ENCODE measurements at places on chromosomes 16 and 17. TPM values are rescaled to one million over a fixed set of nuclear protein-coding genes. Genes with fewer than 3 reads are reported as not detected.

GRCh38 chr17:77435272-77436057 is 294.7 kb downstream of the SEC14L1 start:
- peak; percentile 68 for DNase-seq

- DNase-seq, result peak; percentile 85
Observed at GRCh38 chr17:14926526-14927122, 338.5 kb downstream of the PMP22 start.

DNA sequence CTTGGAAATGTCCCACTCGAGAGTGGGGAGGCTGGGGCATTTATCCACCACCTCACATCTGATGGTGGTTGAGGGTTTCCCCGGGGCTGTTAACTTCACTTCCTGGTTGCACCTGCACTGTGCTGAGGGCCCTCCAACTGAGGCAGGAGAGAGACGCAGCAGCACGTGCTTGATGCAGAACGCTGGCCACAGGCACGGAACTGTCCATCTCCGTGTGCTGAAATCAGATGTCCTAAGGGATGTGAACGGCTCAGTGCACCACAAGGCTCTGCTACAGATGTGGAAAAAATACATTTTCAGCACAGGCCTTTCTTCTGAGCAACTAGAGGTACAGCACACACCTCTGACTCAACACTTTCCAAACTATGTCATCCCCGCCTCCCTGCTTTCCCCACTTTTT is 114.8 kb upstream of the C16orf82 start:
- DNase-seq, result no peak

- DNase-seq, result peak; percentile 79
Observed at GRCh38 chr16:49491771-49492761, 118.5 kb downstream of the C16orf78 start.

DNA sequence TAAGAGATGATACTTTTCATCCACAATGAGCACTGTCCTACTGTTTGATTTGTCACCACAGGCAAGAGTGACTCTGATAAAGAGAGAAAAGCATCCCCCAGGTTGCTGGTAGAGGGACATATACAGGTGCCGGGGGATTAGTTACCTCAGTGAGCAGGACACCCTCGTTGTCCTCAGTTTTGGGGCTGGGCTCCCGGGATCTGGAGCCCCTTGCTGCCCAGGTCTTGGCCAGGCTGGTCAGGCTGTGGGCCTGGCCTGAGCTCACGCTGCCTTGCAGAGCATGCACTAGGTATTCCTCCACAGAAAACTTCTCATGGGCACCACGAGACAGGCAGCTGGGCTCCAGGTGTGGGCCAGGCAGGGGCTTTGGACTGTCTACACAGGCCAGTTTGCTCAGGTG is 24.4 kb upstream of the SPATA32 start:
- no peak for DNase-seq

- DNase-seq, result no peak
Observed at GRCh38 chr16:55393991-55394390, 70.0 kb downstream of the IRX6 start.

DNA sequence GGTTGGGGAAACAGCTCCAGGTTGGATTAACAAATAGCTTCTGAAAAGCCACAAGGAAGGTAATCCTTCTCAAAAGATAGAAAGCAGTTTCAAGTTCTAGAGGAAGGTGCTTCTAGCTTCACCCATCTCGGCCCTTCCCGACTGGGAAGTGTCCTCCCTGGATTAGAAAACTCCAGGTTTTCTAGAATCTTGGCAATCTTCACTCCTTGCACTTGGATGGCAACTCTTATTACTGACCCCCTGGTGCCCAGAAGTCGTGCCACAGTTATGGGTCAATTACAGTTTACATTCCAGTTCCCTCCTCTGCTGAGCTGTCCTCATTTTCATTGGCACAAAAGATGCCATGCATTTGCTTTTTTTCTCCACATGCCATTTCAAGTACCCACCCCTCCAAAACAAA is 65.6 kb downstream of the SMG6 start:
- DNase-seq, result no peak

DNA sequence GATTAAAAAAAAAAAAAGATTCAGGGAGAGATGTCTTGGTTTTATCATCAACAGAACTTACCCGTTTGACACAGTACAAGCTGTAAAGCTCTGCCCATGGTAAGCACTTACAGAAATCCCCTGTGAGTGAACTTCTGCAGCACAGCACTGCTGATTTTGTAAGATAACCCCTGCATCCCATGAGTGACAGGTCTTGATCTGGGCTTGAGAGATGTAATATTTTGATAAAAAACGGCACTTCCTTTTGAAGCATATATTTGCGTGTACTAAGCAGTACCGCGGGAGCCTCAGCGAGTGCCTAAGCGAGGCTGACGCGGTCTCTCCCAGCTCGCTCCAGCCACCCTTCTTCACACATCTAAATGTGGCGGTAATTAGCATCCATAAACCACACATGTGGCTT is 50.5 kb downstream of the IKZF3 start:
- peak; percentile 85 for DNase-seq

- DNase-seq, result no peak
Observed at GRCh38 chr17:51667706-51668083, 407.3 kb downstream of the UTP18 start.

GRCh38 chr16:22938647-22939046 is 124.7 kb downstream of the HS3ST2 start:
- DNase-seq, result no peak

DNA sequence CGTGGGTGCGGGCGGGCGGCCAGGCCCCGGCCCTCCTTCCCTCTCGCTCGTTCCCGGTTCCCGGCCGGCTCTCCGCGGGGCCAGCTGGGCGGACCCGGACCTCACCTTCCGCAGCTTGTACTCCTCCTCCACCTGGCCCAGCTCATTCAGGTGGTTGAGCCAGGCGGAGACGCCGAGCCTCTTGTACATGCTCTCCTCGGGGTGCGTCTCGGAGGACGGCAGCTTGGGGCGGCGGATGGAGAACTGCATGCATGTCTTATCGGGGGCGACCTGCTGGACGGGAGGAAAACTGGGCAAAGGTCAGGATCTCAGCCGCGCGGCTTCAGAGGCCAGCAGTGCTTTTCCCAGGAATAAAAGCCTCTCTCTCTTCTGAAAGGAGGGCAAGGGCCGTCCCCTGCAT is 85.4 kb downstream of the TBC1D16 start:
- no peak for DNase-seq

GRCh38 chr16:11032000-11032921 is 87.9 kb downstream of the CLEC16A start:
- no peak for DNase-seq

DNA sequence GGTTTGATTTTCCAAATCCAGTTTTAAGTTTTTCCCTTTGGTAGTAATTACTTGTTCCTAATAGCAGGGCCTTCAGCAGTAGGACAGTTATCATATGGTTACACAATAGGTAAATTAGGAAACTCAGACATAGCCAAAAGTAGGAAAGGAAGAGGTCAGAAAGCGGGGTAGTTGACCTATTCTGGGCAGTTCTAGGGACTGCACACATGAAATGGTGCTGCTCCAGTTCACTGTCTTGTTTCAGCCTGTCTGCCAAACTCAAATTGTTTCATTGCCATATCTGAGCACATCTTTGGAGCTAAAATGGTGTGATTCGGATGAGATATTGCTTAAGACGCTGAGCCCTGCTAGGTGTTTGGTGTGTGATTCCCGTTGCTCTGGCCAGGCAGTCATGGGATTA is 56.7 kb downstream of the TANGO6 start:
- DNase-seq, result no peak

GRCh38 chr17:43477832-43478634 is 5.7 kb upstream of the DHX8 start:
- DNase-seq, result no peak

DNA sequence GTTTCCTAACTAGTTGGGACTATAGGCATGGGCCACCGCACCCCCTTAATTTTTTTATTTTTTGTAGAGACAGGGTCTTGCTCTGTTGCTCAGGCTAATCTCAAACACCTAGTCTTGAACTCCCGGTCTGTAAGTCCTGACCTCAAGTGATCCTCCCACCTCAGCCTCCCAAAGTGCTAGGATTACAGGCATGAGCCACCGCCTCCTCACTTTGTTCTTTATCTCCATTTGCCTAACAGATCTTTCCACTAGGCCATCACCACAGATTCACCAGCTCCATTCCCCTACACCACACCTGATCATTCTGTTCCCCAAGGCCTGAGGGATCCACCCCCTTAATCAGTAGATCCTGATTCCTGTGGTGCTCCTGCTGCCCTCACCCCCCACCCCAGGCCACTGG is 7.6 kb upstream of the ZNF629 start:
- DNase-seq, result no peak

- peak; percentile 61 for DNase-seq
Observed at GRCh38 chr17:51261024-51261963, 948 bp downstream of the UTP18 start.

GRCh38 chr17:49787884-49788477 is 500 bp upstream of the KAT7 start:
- peak; percentile 75 for DNase-seq

DNA sequence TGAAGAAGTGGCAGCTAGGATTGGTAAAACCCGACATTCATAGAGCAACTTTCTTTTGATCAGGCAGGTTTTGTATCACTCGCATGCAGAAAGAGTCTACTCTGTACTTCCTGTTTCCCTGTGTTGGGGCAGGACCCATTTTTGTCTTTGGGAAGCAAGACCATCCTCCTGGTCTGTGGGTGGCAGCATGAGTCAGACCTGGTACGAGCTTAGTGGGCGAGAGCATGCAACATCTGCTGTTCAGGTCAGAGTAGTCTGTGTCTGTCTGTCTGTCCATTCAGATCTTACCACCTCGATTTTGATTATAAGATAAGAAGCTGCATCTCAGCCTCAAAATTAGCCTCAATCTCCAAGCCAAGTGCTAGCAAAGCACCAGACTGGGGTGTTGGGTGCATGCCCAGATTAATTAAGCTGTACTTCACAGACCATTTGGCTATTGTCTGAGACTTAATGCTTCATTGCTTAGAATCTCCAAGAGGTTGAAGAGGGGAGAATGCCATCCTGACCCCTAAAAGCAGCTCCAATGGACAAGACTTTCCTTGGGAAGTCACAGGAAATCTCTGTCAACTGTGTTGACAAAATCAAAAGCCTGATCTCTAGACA is 110.9 kb downstream of the XYLT1 start:
- peak; percentile 78 for DNase-seq

DNA sequence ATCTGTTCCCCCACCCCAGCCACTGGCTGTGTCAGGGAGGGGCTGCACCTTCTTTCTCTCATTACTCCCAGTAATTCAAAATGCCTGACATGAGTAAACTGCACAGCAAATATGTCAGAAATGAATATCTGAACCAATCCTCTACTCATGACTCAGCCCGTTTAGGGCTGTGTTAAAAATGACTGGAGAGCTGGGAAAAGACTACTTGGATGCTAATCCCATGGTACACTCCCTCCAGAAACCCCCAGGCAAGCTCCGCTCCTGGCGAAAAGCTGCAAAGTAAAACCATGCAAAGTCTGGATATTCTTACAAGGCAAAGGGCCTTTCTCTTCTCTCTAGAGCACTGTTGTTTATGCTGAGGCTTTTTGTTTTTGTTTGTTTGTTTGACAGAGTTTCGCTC is 448.1 kb upstream of the DYNLRB2 start:
- DNase-seq, result no peak

GRCh38 chr16:76777721-76778465 is 413.1 kb upstream of the MON1B start:
- no peak for DNase-seq

- peak; percentile 86 for DNase-seq
Observed at GRCh38 chr16:17194190-17194780, 276.5 kb downstream of the XYLT1 start.

DNA sequence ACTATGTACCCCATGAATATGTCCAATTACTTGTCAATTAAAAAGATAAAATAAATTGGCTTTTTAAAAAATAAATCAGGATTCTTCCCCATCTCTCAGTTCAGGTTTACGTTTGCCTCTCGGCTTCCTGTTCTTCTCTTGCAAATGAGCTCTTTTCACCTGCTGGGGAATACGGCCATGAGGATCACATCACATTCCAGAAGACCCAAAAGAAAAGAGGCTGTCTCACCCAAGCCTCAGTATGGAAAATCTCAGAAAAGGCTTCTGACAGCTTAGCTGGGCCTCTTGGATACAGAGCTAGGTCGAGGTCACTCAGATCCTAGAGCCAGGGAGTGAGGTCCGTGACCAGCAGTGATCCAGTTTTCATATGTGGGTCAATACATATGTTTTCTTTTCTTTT is 171.2 kb upstream of the SDK2 start:
- no peak for DNase-seq

DNA sequence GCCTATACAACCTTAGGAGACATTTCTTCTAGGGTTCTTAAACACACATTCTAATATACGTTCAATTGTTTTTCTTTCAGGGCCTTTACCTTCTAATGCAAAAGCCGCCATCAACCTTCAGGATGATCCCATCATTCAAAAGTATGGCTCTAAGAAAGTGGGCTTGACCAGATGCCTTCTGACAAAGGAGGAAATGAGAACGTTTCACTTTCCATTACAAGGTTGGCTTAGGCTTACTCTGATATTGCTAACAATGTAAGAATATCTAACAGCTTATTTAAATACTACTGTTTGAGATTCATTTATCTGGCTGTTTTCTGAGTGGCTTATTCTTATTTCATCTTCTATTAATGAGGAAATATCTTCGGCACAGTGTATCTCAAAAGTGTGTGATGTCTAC is 15.4 kb downstream of the REXO5 start:
- DNase-seq, result no peak

DNA sequence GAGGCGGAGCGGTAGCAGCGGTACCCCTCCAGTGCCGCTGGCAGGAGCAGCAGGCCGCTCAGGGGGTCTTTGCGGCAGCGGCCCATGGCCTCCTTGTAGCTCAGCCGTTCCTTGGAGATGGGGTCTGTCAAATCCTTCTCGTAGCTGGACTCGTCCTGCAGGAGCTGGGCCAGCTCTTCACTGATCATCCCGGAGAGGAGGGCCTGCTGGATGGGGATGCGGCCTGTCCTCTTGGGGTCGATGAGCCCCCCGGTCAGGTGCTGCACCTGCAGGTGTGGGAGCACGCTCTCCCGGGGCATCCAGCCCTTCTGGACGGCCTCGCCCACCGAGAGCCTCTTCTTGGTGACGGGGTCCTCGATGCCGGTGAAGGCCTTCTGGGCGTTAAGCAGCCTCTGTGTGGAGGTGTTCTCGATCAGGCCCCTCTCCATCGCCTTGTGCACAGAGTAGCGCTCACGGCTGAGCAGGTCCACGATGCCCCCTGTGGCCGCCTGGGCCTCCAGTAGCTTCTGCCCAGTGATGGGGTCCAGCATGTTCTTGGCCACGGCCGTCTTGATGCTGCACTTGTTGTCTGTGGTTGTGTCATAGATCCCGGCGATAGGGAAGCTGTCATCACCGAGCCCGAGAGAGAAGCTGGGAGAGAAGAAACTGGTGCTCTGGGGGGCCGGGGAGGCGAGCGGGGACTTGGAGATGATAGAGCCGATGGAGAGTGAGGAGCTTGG is 6.6 kb downstream of the CDK3 start:
- no peak for DNase-seq

- DNase-seq, result no peak
Observed at GRCh38 chr17:74373838-74374606, 6.7 kb downstream of the GPR142 start.

The DNAH17 gene
- total RNA-seq, result 0.02 TPM

The TBC1D28 gene
- not detected for total RNA-seq

The IRX5 gene
- total RNA-seq, result not detected

The ASPA gene
- not detected for total RNA-seq

The GRB2 gene
- total RNA-seq, result 172 TPM

The CLEC10A gene
- not detected for total RNA-seq

The C16orf92 gene
- total RNA-seq, result not detected

The SOX15 gene
- 0.43 TPM for total RNA-seq

The PPY gene
- not detected for total RNA-seq

The TSPAN10 gene
- 0.14 TPM for total RNA-seq

The TBX2 gene
- total RNA-seq, result not detected
